ENCODE measurements at places on chromosomes 3 and 15. TPM values are rescaled to one million over a fixed set of nuclear protein-coding genes. Genes with fewer than 3 reads are reported as not detected.

Gene ZSCAN29
- 32.2 TPM for polyA plus RNA-seq

Gene SH3GL3
- polyA plus RNA-seq: 10.6 TPM

Gene MASP1
- 8.2 TPM for polyA plus RNA-seq

Gene DPPA4
- polyA plus RNA-seq: 4.9 TPM

Gene MEX3B
- polyA plus RNA-seq: 11.7 TPM

Gene CD200R1
- polyA plus RNA-seq: 0.95 TPM

Gene GPR27
- 7.5 TPM for polyA plus RNA-seq

Gene CEP19
- 5.8 TPM for polyA plus RNA-seq

Gene CPNE4
- 0.35 TPM for polyA plus RNA-seq

Gene FETUB
- 0.33 TPM for polyA plus RNA-seq

Gene ZNF619
- polyA plus RNA-seq: 5.3 TPM

Gene TM4SF4
- 2.6 TPM for polyA plus RNA-seq

Gene SLCO3A1
- 13.5 TPM for polyA plus RNA-seq

Gene HTR3D
- not detected for polyA plus RNA-seq

Gene WNT7A
- 0.04 TPM for polyA plus RNA-seq

Gene GREM1
- 0.25 TPM for polyA plus RNA-seq

Gene GOLGA6L10
- 19.9 TPM for polyA plus RNA-seq

Gene CLDN18
- polyA plus RNA-seq: 3.7 TPM

Gene RAD54L2
- 18.7 TPM for polyA plus RNA-seq

Gene MAGEL2
- polyA plus RNA-seq: 4.8 TPM

Gene COLQ
- polyA plus RNA-seq: 3.8 TPM

Gene BUB1B
- 35.9 TPM for polyA plus RNA-seq

Gene XYLB
- 14.2 TPM for polyA plus RNA-seq

Gene PPM1L
- 7.6 TPM for polyA plus RNA-seq

Gene SLC24A5
- 0.41 TPM for polyA plus RNA-seq

Gene PLAAT1
- polyA plus RNA-seq: 3.3 TPM

Gene CCDC39
- polyA plus RNA-seq: 9.2 TPM

Data from left renal cortex interstitium (tissue), 4 donors.